ENCODE measurements at places on chromosomes 3 and 15.

- no peak for DNase-seq
Measured at GRCh38 chr3:69747511-69748258, 8.4 kb downstream of the MITF start.

GRCh38 chr15:85034276-85034675 lies 52.6 kb downstream of the PDE8A start:
- DNase-seq, result no peak

DNA sequence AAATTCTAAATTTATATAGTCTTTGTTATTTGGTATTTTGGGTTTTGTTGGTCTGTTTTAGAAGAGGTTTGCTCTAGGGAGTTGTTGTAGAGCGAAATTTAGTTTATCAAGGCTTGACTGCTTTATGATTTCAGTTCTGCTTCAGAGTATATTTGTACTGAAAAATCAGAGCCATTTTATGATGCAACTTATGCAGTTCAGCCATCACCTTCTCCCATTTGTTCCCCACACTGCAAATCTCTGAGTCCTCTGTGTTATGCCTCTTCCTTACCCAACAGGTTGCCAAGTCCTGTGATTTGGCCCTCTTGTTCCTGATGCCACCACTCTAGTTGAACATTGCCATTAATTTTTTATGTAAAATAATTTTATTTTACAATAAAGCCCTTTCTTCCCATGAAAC lies 140.4 kb downstream of the ZNF609 start:
- DNase-seq, result no peak

- no peak for DNase-seq
Measured at GRCh38 chr3:188315553-188315952, 161.6 kb downstream of the LPP start.

DNA sequence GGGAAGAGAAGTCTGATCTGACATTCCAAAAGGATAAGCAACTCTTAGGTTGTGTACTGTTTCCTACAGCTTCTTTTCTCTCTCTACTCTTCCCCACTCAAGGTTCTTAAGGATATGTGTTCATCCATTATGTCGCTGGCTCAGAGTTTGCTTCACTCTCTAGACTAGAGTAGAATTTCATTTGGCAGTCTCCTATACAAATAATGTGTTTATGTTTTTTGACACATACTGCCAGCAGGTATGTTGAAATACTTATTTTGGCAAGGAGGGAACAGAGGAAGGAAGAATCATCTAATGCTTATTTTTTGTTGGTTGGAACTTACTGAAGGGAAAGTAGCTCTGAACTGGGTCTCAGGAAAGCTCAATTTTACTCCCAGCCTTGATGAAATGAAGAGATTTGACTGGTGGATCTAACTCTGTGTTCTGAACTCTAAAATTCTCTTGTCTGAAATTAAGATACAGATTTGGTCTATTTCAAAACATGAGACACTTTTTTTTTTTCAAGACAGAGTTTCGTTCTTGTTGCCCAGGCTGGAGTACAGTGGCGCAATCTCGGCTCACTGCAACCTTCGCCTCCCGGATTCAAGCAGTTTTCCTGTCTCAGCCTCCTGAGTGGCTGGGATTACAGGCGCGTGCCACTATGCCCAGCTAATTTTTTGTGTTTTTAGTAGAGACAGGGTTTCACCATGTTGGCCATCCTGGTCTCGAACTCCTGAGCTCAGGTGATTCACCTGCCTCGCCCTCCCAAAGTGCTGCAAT lies 7.6 kb upstream of the EMC3 start:
- DNase-seq, result no peak

DNA sequence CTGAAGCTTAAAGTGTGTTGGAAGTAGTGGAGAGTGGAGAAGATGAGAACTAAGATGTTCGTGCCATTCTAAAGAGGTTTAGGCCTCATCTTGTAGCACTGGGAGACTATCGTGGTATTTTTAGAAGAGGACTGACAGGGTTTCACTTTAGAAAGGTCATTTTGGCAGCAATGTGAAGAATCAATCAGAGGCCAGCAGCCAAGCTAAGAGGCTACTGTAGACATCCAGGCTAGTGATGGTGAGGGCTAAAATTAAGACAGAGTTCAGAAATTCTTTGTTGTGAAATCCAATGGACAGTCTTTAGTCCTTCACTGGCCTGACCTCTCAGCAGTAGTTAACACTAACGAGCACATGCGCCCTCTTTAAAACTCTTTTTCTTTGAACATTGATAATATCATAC lies 288.2 kb downstream of the TBL1XR1 start:
- DNase-seq, result no peak

DNA sequence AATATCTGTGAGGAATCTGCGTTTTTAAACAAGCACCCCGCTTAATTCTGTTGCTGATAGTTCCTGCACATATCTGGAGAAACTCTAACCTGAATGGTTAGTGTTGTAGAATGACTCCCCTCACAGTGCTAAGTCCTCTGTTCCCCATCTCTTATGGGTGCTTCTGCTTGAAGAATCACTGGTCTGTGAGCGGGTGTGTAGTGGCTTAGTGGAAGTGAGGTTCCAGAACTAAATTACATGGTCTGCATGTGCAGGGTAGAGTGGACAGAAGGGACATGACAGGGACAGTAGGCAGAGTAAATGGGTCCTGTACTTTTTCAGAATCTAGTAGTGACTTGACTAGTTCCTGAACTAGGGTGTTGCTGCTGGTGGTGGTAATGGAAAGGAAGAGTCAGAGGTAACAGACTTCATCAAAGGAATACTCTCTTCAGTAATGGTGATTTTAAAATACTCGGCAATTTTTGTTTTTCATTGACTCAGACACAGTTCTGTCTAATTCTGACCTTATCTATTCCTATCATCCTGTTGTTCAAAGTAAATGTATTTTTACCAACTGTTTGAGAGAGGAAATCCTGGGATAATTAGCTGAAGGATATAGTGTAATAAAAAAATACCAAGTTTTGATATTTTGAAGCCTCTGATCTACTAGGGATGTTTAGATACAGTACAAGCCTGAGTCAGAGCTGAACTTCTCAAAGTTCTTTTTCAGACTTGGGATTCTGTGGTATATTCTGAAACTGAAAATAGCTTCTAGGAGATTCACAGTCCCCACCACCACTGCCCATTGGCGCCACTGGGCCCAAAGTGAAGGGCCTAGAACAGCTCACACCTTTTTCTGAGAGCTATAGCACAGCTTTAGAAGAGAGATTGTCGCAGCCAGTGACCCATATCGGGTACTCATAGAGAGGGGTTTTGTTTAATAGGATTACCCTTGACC lies 55.5 kb downstream of the FNDC3B start:
- DNase-seq, result no peak
